ENCODE measurements at places on chromosomes 3 and 15.

GRCh38 chr3:181317508-181317907 lies 328.0 kb upstream of the DNAJC19 start:
- no peak for DNase-seq

DNA sequence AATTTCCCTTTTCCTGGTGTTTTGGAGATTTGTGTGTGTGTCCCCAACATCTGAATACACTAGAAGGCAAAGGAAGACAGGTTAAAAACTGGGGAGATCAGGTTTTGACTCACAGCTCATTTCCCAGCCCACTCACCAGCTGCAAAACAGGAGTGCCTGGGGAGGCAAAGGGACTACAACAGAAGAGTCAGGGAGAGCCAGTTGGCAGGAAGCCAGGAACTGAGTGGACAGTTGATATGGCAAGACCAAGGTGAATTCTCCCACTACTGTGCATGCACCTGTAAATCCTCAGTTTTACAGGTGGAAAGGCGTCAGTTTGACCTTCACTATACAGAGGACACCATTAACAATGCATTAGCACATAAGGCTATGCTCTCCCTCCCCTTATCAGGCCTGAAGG lies 901.5 kb upstream of the SEMA6D start:
- DNase-seq = no peak

DNA sequence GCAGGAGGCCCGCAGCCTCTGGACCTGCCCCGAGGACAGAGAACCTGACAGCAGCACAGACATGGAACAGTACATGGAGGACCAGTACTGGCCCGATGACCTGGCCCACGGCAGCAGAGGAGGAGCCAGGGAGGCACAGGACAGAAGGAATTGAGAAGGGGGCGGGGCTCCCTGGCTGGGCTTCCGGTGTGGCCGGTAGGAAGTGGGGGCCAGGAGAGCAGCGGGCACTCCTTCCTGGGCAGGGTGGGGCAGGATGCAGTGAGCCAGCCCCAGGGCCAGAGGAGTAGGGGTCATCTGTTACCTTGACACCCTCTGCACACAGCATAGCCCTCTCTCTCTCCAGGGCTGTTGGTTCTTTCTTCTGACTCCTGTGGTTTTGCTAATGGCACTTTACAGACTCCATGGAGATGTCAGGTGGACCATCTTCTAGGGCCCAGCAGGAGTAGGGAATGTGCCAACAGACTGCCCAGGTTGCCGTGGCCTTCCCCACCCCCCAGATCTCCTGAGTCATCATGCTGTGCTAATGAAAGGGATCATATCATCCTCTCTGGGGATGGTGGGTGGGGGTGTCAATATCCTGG lies 8.6 kb upstream of the ISG20 start:
- no peak for DNase-seq

- no peak for DNase-seq
Observed at GRCh38 chr3:71303627-71304200, 279.8 kb downstream of the FOXP1 start.

GRCh38 chr3:141382571-141382970 lies 14.3 kb downstream of the ZBTB38 start:
- no peak for DNase-seq

DNA sequence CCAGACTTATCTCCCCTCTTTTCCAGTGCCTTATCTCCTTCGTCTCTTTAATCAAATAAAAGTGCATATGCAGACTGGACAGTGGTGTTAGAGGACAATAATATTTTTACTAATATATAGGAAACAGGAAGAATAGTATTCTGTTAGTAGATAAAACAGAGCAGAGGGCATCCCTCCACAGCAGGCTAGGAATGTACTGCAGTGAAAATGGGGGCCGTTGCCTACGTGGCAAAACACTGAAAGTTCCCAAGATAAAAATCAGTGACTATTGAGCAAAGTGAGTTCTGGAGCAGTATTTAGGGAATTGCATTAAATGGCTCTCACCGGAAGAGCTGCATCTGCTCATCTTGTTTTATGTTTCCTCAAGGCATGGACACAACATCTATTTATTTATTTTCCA lies 435.0 kb downstream of the CNTN6 start:
- DNase-seq = no peak

DNA sequence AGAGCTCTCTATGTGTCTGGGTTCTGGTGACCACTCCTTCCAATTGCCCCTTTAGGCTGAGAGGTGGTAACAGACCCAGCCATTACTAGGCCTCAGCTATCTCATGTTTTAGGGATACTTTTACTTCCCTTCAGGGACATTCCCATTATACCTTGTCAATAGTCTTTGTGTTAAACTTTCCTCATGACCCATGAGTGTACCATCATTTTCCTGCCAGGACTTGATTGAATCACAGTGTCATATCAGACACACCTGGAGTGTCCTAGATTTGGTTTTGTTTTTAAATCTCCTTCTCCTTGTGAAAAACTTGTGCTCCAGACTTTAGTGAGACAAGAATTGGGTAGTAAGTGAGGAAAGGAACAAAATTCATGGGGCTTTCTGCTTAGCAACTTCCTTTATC lies 136.6 kb downstream of the KCNAB1 start:
- DNase-seq = no peak

DNA sequence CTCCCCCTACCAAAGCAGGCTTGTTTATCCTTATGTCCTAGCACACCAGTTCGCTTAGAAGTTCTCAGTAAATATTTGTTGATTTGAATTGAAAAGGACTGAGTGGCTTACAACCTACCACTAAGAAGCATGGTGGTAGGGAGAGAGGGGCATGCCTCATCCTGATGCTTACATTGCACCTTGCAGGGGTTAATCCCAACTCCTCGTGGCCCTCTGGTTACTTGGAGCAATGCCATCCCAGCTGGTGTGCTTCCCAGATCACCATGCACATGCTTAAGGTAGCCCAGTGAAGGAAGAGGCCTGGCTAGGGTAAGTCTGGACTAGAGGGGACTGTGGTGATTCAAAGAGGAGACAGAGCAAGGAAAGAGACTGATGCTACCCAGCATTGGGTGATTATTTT lies 253.3 kb downstream of the CLSTN2 start:
- no peak for DNase-seq

- no peak for DNase-seq
Observed at GRCh38 chr15:80876348-80876674, 97.1 kb downstream of the CEMIP start.

GRCh38 chr3:107307205-107307604 lies 70.0 kb upstream of the CCDC54 start:
- no peak for DNase-seq

- no peak for DNase-seq
Observed at GRCh38 chr3:87410110-87410509, 133.7 kb upstream of the POU1F1 start.

DNA sequence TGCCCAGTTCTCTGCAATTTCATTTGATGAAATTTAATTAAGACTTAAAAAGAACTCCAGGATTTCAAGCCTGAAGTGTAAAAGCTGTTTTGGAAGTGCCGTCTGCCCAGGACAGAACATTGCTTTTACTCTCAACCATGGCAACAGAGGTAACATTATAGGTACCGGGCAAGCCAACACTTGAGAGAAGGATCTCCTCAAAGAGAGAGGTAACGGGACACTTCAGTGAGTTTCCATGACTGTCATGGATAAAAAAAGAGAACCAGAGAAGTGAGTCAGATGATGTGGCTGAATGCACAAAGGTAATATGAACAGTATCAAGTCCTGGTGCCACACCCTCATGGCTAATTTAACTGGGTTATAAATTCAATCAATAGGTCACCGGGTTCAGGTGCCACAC lies 130.2 kb upstream of the LMOD3 start:
- DNase-seq = no peak

- no peak for DNase-seq
Observed at GRCh38 chr15:69869881-69870505, 227.7 kb downstream of the TLE3 start.

- DNase-seq = no peak
Observed at GRCh38 chr15:65289261-65289854, 2.7 kb upstream of the PARP16 start.

GRCh38 chr15:84598993-84599392 lies 1.8 kb upstream of the ZSCAN2 start:
- peak; percentile 37 for DNase-seq

DNA sequence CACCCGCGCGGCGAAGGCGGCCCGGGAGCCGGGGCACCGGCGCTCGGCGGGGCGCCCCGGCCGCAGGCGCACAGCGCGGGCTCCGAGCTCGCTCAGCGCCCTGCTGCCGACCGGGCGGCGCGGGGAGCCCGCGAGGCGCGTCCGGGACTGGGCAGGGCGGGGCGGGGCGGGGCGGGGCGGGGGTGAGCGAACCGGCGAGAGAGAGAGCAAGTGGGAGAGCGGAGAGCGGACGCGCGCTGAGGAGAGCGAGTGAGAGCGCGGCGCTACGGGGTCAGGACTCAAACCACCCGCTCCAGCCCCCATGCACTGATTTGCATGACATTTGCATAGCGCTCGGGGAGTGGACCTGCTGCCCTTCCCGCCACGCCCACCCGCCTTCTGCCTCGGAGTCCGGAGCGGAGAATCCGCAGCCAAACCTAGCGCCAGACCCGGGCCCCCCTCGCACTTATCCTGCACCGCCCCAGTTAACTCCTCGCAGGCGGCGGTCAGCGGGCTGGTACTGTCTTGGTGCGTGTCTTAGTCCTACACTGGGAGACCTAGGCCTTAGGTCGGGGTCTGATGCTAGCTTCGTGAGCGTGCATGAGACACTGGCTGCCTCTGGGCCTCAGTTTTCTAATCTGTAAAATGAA lies at the start of gene MYLK:
MYLK (minus strand) TSS at position 130 of the 629 bp plus-strand sequence. CDS start 90,491 bp downstream, outside the sequence.
- peak; percentile 57 for DNase-seq

- no peak for DNase-seq
Observed at GRCh38 chr3:81920816-81921215, 159.4 kb upstream of the GBE1 start.

DNA sequence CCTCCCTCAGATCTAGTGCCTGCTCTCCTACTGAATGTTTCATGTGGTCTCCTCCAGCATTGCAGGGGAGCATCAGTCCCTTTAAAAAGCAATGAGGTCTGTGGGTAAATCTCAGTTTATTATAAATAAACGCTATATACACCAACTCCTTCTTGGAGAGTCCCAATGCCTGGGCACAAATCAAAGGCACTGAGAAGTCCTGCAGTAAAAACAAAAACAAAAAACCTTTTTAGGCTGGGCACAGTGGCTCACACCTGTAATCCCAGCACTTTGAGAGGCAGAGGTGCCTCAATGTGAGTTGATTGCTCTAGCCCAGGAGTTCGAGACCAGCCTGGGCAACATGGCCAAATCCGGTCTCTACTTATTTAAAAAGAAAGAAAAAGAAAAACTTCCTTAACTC lies 45.0 kb downstream of the ACAN start:
- DNase-seq = no peak

- DNase-seq = no peak
Observed at GRCh38 chr3:183984749-183985729, 32.6 kb downstream of the ABCC5 start.

DNA sequence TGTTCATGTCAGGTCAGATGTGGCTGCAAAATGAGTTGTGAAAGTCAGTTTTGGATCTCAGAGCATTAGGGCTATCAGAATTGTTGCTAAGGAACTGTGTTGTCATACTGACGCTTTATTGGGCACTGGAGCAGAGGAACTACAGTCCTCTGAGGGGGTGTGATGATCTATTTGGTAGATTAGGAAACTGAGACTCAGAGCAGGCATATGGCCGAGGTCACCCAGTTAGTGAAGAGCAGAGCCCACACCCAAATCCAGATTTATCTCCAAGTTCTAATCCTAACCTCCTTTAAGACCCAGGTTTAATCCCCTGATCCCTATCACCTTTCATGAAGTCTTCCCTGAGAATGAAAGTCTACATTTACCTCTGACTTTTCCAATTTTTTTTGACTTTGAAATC lies 25.6 kb upstream of the GLCE start:
- no peak for DNase-seq

DNA sequence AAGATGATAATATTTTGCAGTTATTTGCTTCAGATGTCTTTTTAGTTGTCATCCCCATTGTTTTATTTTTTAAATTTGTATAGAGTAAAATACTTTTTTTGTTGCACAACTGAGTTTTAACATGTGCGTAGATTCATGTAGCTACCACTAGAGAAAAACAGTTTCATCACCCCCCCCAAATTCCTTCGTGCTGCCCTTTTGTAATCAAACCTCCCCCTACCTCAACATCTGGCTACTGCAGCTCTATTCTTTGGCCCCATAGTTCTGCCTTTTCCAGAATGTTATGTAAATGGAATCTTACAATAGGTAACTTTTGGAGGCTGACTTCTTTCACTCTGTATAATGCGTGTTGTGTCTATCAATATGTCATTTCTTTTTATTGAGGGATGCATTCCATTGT lies 232.0 kb upstream of the RASGRP1 start:
- no peak for DNase-seq

DNA sequence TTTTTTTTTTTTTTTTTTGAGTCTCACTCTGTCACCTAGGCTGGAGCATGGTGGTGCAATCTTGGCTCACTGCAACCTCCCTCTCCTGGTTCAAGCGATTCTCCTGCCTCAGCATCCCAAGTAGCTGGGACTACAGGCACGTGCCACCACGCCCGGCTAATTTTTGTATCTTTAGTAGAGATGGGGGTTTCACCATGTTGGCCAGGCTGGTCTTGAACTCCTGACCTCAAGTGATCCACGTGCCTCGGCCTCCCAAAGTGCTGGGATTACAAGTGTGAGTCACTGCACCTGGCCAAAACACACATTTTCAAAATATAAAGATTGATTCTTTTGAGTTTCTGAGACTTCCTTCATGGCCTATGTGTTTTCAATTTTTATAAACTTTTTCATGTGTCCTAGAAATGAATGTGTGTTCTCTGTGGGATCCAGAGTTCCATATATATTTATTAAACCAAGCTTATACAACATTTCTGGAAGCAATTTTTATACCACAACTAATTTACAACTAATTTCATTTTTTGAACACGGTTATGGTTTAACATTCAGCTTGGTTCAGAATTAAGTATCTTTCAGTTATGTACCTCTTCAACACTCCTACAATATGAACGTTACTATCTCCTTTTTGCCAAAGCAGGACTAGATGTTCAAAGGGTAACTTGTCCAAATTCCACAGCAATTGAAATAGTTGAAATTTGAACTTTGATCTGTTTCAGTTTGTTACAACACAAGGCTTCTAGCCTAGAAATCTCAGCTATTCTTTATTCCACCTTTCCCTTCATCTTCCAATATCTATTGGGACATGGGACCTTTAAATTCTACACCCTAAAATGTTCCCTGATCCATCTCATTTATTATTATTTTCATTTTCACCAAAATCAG lies 1.5 kb downstream of the ACAD11 start:
- no peak for DNase-seq

GRCh38 chr3:55500555-55501330 lies 13.6 kb upstream of the WNT5A start:
- no peak for DNase-seq
